ENCODE measurements at places on chromosomes 3 and 15.

GRCh38 chr3:171377859-171378258 lies 82.3 kb downstream of the TNIK start:
- H3K27ac ChIP-seq, result no peak overlapping the region
- H3K36me3 ChIP-seq, result no peaks in the 10 kb centered on the region
- no peak for DNase-seq
- no peaks in the 10 kb centered on the region for H3K27me3 ChIP-seq
- H3K4me3 ChIP-seq, result no peak overlapping the region

- H3K36me3 ChIP-seq, result no peaks in the 10 kb centered on the region
- no peak for DNase-seq
- H3K27ac ChIP-seq, result no peak overlapping the region
- H3K27me3 ChIP-seq, result no peaks in the 10 kb centered on the region
- peaks cover 5% of the 10 kb centered on the region for H3K4me1 ChIP-seq
Measured at GRCh38 chr15:76149291-76149915, 89.6 kb downstream of the TMEM266 start.

DNA sequence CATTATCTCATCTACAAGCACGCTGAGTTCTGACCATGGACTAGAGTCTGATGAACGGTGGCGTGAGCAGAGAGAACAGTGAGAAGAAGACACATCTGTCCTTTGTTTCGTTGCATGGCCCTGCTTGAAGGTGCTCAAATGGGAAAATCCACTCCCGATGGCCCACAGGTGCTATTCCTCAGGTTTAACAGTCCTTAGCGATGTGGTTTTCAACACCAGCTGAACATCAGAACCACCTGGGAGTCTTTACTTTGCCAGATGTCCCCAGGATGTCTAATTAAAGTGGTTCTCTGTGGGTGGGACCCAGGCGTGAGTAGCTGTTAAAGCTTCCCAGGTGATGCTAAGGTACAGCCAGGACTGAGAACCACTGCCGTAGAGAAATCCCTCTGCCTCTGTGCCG lies 13.0 kb downstream of the ADAMTS17 start:
- no peak overlapping the region for H3K4me3 ChIP-seq
- no peaks in the 10 kb centered on the region for H3K36me3 ChIP-seq
- no peaks in the 10 kb centered on the region for H3K27me3 ChIP-seq
- H3K27ac ChIP-seq, result no peak overlapping the region
- H3K4me1 ChIP-seq, result no peaks in the 10 kb centered on the region

GRCh38 chr3:46280105-46280797 lies 38.0 kb downstream of the CCR3 start:
- no peak overlapping the region for H3K4me3 ChIP-seq
- H3K4me1 ChIP-seq, result no peaks in the 10 kb centered on the region
- no peaks in the 10 kb centered on the region for H3K36me3 ChIP-seq
- H3K27ac ChIP-seq, result no peak overlapping the region

- no peak overlapping the region for H3K27ac ChIP-seq
- no peaks in the 10 kb centered on the region for H3K4me1 ChIP-seq
- no peaks in the 10 kb centered on the region for H3K27me3 ChIP-seq
- H3K36me3 ChIP-seq, result no peaks in the 10 kb centered on the region
- no peak overlapping the region for H3K4me3 ChIP-seq
Measured at GRCh38 chr3:72120039-72120438, 335.1 kb upstream of the PROK2 start.

DNA sequence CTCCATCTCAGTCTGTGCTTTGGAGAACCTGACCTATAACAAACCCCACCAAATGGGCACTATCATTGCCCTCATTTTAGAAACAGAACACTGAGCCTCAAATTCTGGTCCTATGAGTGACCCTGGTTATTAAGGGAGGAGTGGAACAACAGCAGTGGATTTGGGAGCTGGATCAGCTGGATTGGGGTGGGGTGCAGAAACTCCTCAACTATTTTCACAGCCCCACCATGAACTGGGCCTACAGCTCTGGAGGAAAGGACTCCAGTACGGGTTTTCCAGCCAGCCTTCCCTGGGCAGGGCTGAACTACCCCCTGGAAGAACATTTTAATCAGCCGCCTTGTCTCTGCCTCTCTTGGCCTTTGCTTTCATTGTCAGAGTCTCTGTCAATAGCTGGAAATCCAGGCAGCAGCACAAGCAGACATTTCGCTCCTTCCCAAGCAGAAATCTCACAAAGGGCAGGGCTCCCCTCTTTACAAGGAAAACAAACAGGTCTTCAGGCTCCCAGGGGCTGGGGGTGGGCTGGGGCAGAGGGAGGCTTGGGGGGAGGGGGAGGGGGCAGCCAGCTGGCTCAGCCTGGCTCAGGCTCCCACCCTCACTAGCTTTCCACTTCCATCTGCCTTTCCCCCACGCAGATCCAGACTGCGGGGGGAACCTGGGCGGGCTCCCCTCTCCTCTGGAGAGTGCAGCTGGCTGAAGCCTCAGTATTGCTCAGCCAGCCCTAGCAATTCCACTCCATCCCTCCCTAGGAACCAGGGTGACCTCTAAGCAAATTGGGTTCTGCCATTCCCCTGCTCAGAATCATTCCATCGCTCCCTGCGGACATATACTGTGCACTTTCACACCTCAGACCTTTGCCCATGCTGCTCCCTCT lies 13.7 kb upstream of the TLE3 start:
- no peaks in the 10 kb centered on the region for H3K4me1 ChIP-seq
- H3K4me3 ChIP-seq, result no peak overlapping the region
- H3K27me3 ChIP-seq, result no peaks in the 10 kb centered on the region
- no peaks in the 10 kb centered on the region for H3K36me3 ChIP-seq
- H3K27ac ChIP-seq, result peak overlapping the region; percentile 91

- no peaks in the 10 kb centered on the region for H3K4me1 ChIP-seq
- H3K4me3 ChIP-seq, result no peak overlapping the region
- H3K27me3 ChIP-seq, result no peaks in the 10 kb centered on the region
- H3K36me3 ChIP-seq, result no peaks in the 10 kb centered on the region
- H3K27ac ChIP-seq, result no peak overlapping the region
Measured at GRCh38 chr3:78857494-78858111, 910.2 kb downstream of the ROBO1 start.

GRCh38 chr15:79257454-79257853 lies 25.1 kb upstream of the ANKRD34C start:
- no peaks in the 10 kb centered on the region for H3K4me1 ChIP-seq
- H3K36me3 ChIP-seq, result no peaks in the 10 kb centered on the region
- H3K27me3 ChIP-seq, result no peaks in the 10 kb centered on the region
- DNase-seq, result no peak

- peak; percentile 20 for DNase-seq
- H3K27ac ChIP-seq, result no peak within 1 kb of the TSS
- no peaks in the 10 kb centered on the region for H3K36me3 ChIP-seq
- no peaks in the 10 kb centered on the region for H3K27me3 ChIP-seq
- no peaks in the 10 kb centered on the region for H3K4me1 ChIP-seq
- no peak within 1 kb of the TSS for H3K4me3 ChIP-seq
Measured at GRCh38 chr15:74235962-74236361, at the start of gene CCDC33. Gene CCDC33 (plus strand): TSS chr15:74236326. CDS start chr15:74236720, 394 bp downstream.

- H3K27ac ChIP-seq, result no peak overlapping the region
- H3K36me3 ChIP-seq, result no peaks in the 10 kb centered on the region
- no peaks in the 10 kb centered on the region for H3K4me1 ChIP-seq
- no peaks in the 10 kb centered on the region for H3K27me3 ChIP-seq
- H3K4me3 ChIP-seq, result no peak overlapping the region
Measured at GRCh38 chr15:74165461-74165860, 8.0 kb upstream of the ISLR start.

DNA sequence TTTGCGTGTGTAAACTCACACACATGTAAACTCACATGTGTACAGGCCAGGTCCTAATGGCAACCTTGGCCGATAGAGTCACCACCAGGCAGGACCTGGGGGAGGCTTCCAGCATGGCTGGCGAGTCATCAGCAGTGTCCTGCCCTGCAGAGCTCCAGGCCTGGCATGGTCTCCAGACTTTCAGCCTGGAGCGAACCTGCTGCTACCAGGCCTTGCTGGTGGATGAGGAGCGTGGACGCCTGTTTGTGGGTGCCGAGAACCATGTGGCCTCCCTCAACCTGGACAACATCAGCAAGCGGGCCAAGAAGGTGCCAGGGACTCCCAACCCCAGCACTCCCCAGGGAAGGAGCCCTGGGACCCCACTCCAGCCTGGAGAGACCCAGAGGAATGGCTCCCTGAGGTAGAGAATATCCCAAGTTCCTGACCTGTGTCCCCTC lies 1.0 kb downstream of the SEMA3B start:
- H3K36me3 ChIP-seq, result no peaks in the 10 kb centered on the region
- H3K4me3 ChIP-seq, result no peak overlapping the region
- no peak for DNase-seq
- H3K4me1 ChIP-seq, result peaks cover 37% of the 10 kb centered on the region

DNA sequence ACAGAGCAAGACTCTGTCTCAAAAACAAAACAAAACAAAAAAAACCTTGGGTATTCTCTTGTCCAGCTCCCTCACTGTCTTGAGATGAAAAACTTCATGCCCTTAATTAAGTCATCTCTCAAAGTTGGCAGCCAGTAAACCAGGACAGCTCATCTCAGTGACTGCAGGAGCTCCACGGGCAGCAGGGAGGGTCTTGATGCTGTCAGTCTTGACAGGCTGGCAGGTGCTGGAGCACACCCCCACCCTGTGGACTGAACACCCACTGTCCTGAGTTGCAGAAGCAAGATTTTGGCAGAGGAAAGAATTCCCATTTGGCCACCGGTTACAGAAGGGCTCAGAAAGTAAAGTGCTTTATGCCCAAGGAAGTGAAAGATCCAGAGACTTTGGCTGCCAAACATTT lies 8.0 kb downstream of the DNAJA4 start:
- H3K36me3 ChIP-seq, result no peaks in the 10 kb centered on the region
- no peak for DNase-seq
- no peak overlapping the region for H3K4me3 ChIP-seq
- H3K27ac ChIP-seq, result no peak overlapping the region
- no peaks in the 10 kb centered on the region for H3K27me3 ChIP-seq
- H3K4me1 ChIP-seq, result no peaks in the 10 kb centered on the region
